ENCODE measurements at places on chromosomes 12 and 14.

DNA sequence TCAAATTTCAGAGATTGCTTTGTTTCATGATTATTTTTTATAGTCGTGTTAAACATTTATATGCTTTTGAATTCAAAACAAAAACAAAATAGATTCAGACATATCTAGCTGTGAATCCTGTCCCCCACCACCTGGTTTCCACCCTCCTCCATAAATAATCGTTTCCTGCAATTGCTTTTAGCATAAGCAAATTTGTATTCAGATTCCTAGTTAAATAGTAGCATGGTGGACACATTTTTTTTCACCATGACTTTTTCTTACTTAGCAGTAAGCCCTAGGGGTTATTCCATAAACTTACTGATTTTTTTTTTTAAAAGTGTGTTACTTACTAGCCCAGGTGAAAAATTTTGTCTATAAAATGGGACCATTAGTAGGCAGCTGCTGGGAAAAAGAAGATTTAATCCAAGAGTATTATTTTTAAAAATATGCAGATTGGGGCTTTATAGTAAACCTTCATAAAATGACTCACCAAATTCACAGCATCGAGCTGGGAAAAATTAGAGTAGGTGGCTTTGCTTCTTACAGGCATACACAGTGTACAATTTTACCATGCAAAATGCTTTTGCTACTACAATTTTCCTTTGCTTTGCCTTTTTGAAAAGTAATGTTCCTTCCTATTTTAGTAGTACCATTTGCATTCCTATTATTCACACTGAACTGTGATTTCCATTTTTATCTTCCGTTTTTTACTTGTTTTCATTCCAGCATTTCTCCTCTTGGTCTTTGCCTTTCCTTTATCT is 117.8 kb downstream of the BTG1 start:
- DNase-seq, result no peak

GRCh38 chr12:32455607-32456071 is 56.3 kb downstream of the FGD4 start:
- DNase-seq, result peak; percentile 76

- no peak for DNase-seq
These were observed 26.1 kb upstream of the PTHLH start for GRCh38 chr12:27998658-27999057.

- no peak for DNase-seq
These were observed 15.8 kb downstream of the CD9 start for GRCh38 chr12:6215932-6216494.

DNA sequence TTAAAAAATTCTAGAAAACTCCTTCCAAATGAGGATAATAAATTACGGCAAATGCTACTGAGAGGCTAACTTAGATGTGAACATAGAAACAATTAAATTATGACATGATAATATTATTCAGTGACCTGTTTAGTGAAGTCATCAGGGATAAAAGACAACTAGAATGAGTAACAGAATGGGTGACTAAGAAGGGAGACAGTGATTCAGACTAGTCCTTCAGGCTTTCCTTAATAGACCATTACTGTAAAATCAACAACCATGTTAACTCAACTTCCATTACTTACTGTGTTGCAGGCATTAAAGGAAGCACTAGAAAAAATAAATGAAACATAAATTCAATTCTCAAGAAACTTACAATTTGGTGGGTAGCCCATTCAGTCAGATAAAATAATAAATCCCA is 543.9 kb upstream of the LRFN5 start:
- DNase-seq, result no peak

DNA sequence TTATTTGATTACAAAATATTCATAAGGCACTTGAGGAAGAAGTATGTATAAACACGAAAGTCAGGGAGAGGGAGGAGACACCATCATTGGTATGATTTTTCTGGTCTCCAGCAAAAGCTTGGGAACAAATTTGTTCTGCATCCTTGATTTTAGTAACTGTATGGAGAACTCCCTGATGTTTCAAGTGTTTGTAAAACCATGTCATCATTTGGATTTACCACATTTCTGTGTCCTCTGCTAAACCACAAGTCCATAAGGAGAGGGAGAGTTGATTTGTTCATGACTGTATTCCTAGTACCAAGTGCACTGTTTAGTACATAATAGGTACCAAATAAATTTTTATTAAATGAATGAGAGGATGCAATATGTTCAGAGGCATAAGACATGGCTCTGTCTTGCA is 181.1 kb downstream of the BTG1 start:
- no peak for DNase-seq

GRCh38 chr12:14979468-14979867 is 6.6 kb downstream of the PDE6H start:
- DNase-seq, result no peak

- peak; percentile 96 for DNase-seq
These were observed at the start of gene HECTD1 for GRCh38 chr14:31207755-31208545. Gene HECTD1, minus strand, starts transcription at chr14:31207793. Its CDS starts 1,857 bp downstream, at chr14:31205936.

DNA sequence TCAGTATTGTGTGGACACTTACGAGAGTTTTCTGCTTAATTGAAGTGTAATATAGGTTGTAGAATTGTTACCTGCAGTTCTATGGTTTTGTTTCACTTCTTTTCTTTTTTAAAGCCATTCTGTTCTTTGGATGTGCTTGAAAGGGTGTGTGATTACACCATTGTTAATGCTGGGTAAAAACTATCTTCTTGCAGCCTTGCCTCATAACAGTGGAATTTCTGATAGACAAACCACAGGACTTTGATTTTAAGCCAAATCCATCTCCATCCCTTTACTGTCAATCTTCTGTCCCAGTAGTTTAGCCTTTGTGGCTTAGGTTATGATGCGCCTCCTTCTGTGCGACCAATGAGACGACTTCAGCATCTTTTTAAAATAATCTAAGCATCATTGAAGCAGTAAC is 182.3 kb downstream of the PELI2 start:
- DNase-seq, result no peak

DNA sequence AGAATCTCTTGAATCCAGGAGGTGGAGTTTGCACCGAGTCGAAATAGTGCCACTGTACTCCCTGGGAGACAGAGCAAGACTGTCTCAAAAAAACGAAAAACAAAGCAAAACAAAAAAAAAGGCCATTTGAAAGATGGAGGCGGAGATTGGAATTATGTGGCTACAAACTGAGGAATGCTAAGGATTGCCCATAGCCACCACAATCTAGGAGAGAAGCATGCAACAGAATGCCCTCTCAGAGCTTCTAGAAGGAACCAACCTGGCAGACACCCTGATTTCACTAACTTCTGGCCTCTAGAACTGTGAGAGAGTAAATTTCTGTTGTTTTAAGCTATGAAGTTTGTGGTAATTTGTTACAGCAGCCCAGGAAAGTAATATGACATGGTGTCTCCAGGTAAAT is 50.1 kb upstream of the LIMA1 start:
- DNase-seq, result no peak

DNA sequence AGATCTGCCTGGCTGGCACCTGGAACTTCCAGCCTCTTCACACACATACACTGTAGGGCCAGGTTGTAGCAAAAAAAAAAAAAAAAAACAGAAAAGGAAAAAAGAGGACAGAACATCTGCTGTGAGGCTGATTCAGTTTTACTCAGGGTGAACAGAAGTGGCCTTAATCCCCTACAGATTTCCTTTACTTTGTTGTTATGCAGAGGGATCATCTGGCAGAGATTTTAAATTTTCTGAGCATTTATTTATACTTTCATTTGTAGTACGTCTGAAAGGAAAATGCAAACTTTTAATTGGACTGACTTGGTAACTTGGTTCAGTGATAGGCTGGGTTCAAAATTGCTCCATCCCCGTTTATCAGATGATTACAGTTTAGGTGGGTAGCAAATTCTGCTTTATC is 50.8 kb upstream of the PRICKLE1 start:
- no peak for DNase-seq

DNA sequence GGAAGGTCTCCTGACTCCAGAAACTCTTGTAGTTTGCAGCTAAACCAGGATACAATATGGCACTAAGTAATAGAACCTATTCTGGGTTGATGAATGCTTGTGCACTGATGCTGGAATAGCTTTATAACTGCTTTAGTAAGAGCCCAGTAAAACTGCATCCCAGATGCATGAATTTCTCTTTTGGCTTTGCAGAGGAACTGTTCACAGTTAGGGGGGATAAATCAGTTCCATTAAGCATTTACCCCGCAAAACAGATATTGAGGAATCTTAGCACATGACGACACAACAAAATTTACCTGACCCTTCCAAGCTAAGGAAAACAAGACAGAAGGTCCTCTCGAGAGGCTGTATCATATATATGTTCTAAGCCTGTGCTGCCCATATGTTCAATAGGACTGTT is 457.4 kb downstream of the FOXG1 start:
- DNase-seq, result no peak

DNA sequence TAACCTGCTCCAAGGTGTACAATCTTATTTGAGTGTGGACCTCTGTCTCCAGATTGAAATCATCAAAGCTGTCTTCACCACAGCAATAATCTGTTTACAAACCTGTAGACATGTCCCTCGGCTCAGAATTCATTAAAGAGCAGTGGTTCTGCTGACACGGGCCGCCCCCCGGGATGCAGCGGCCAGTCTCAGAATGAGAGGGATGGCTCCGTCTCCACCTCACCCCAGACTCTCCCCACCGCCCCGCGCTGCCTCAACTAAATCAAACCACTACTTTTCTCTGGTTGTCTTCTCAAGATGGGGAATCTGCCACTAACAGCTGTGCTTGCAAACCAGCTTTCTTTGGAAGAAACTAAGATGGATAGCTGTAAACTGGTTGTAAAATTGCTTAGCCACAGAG is 56.2 kb downstream of the SLC15A4 start:
- no peak for DNase-seq
